LNCaP clone FGC (cell line): ENCODE measurements at places on chromosomes 7 and 10.

GRCh38 chr7:27156508-27156898 lies at the start of gene HOXA7:
Gene HOXA7 (minus strand): TSS chr7:27156675. CDS start chr7:27156545, 130 bp downstream.
- DNase-seq, result no peak

DNA sequence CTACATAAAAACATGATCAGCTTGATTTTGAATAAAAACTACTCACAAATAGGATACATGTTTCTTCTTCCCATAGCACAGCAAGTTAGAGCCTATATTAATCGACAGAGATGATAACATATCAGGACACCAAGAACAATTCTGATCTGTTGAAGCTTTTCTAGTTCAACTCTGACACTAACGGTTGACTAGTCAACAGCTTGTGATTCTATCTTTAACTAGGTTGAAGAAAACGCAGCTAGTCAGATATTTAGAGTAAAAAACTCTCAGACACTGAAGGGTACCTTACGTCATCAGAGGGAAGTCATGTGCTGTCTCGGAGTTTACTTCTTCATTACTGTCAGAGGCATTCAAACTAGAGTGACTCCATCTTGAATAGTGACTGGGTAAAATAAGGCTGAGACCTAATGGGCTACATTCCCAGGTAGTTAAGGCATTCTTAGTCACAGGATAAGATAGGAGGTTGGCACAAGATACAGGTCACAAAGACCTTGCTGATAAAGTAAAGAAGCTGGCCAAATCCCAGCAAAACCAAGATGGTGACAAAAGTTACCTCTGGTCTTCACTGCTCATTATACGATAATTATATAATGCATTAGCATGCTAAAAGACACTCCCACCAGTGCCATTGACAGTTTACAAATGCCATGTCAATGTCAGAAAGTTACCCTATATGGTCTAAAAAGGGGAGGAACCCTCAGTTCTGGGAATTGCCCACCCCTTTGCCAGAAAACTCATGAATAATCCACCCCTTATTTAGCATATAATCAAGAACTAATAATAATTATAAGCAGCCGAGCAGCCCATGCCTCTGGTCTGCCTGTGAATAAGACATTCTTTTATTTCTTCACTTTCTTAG lies 21.3 kb downstream of the CCDC71L start:
- no peak for DNase-seq

GRCh38 chr10:113436851-113437250 lies 116.0 kb upstream of the HABP2 start:
- no peak for DNase-seq

- DNase-seq, result no peak
Measured at GRCh38 chr7:134290286-134290685, 26.4 kb downstream of the SLC35B4 start.

GRCh38 chr7:5625938-5626337 lies 155.5 kb downstream of the RNF216 start:
- DNase-seq, result no peak

DNA sequence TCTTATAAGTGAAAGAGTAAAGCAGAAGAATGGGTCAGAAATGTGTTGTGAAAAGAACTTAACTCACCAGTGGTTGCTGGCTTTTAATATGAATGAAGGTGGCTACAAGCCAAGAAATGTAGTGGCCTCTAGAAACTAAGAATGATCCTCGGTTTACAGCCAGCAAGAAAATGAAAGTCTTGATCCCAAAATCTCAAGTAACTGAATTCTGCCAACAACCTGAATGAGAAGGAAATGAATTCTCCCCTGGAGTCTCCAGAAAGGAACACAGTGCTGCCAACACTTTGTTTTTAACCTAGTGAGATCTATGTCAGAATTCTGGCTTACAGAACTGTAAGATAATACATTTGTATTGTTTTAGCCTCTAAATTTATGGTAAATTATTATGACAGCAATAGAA lies 193.0 kb downstream of the FZD1 start:
- no peak for DNase-seq
